AG08395 (cell line): ENCODE measurements at places on chromosomes 4 and X.

- DNase-seq: peak; percentile 80
Measured at GRCh38 chr4:38872620-38873019, 5.0 kb downstream of the FAM114A1 start.

- no peak for DNase-seq
Measured at GRCh38 chrX:39019056-39019455, 217.8 kb downstream of the MID1IP1 start.

GRCh38 chrX:68249401-68249831 lies 183.9 kb downstream of the OPHN1 start:
- DNase-seq: no peak

GRCh38 chr4:47798165-47798564 lies 39.7 kb downstream of the CORIN start:
- DNase-seq: no peak

DNA sequence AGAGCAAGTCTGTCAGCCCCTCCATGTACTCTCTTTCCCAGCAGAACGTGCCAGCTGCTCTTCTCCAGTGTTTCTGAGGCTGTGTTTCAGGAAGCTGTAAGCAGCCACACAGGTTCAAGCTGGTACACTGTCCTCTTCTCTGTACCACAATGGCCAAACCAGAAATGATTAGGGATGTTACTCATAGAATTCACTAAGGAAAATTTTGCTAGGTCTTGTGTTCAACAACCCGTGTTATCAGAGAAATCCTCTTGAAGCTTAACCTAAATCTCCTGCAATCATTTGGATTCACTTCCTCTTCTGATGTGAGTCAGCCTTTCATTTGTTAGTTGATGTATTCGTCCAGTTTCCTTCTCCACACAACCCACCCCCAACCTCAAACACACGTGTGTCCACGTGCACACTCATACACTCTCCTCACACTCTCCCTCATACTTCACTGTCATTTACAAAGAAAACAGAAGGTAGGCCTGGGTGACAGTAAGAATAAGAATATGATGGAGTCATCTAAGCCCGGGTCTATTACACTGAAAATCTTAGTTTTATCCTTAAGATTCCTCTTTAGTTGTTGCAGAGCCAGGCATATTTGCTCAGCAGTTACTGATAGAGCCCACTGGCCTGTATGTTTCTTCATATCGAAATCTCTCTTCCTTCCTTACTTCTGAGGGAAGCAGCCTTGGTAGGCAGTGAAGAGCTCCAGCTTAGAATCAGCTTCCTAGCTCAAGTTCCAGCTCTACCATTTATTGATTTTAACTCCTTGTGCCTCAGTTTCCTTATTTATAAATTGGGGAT lies 63.4 kb downstream of the DCUN1D4 start:
- DNase-seq: no peak

DNA sequence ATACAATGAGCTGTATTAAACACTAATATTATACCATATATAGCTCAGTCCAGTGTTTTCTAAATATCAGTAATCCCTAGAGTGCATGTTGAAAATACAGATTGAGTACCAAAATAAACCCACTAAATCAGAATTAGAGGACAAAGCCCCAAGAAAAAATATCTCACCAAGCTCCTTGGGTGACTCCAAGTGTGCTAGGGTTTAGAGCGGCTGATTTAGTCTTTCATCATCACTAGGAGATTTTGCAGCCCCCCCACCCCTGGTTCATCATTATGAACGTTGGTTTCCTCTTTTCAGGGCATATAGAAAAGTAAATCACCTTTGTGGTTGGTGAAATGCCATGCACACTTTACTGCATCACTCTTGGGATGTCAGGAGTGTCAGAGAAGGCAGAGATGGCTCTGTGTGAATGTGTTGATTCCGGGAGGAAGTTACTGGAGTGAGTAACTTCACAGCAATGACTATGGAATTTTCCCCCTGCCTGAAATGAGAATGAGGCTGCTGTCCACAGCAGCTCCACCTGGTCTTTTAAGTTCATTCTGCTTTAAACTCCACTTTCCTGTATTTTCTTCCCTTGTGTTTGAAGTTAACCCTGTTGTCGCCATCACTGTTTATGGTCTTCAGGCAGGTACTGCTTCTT lies 25.2 kb upstream of the ANAPC4 start:
- peak; percentile 77 for DNase-seq

- peak; percentile 36 for DNase-seq
Measured at GRCh38 chr4:118964891-118965411, 76.3 kb downstream of the SYNPO2 start.

- no peak for DNase-seq
Measured at GRCh38 chrX:137278825-137279224, 245.0 kb upstream of the GPR101 start.

GRCh38 chr4:141676087-141676670 lies 39.8 kb downstream of the IL15 start:
- no peak for DNase-seq

DNA sequence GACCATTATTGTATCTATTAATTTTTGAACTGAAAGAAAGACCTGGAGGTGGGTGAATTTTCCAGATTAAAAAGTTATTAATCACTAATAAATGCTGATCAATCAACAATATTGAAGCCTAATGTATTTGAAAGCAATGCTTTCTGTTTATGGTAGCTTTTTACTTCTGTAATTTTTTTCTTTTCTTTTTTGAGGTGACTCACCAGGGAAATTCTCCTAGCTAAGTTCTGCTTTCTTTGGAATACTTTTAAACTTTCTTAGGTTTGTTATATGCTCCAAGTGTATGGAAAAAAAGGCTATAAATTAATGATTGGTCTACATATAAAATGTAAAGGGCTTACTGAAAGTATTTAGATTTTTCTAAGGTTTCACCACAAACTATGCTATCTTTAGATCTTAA lies 94.2 kb downstream of the MBNL3 start:
- no peak for DNase-seq

DNA sequence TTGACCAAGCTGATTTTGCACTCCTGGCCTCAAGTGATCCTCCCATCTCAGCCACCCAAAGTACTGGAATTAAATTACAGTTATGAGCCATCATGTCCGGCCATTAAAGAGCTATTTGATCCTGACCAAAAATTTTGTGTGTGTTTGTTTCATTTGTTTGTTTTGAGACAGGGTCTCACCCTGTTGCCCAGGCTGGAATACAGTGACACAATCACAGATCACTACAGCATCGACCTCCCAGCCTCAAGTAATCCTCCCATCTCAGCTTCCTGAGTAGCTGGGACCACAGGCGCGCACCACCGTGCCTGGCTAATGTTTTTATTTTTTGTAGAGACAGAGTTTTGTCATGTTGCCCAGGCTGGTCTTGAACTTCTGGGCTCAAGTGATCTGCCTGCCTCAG lies 82.9 kb upstream of the RBPJ start:
- DNase-seq: no peak
